GM10248 (cell line): ENCODE measurements at places on chromosomes 4 and X.

DNA sequence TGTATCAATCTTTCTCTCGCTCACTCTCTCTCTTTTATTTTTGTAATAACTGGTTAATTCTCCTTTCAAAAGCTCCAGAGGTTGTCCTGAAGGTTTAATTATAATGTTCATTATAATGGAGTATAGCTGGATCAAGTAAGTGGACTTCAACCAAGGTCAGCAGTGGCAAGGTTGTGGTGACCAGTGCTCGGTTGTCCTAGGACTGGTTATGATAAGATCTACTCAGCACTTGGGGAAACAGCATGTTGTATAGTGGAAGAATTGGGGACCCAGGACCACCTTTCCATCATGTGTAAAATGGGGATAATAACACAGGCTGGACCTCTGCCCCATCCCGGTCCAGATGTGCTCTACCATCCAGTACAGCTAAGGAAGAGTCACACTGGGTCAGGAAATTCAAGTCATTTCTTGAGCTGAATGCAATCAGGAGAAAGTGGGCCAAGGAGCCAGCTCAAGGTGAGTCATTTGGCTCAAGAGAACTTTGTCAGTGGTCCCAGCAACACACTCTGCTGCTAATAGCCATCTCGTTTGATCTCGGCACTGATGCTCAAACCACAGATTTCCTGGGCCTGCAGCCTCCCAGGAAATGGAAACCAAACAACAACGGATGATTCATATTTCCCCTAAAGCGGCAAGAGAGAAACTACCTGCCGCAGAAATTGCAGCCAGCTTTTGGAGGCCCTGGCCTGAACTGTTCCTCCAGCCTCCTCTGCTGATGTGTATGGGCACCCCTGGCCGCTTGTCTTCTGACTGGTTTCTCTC lies 123.6 kb upstream of the RBPJ start:
- peak; percentile 69 for DNase-seq

GRCh38 chrX:94454159-94454558 lies 780.2 kb downstream of the FAM133A start:
- DNase-seq, result no peak

DNA sequence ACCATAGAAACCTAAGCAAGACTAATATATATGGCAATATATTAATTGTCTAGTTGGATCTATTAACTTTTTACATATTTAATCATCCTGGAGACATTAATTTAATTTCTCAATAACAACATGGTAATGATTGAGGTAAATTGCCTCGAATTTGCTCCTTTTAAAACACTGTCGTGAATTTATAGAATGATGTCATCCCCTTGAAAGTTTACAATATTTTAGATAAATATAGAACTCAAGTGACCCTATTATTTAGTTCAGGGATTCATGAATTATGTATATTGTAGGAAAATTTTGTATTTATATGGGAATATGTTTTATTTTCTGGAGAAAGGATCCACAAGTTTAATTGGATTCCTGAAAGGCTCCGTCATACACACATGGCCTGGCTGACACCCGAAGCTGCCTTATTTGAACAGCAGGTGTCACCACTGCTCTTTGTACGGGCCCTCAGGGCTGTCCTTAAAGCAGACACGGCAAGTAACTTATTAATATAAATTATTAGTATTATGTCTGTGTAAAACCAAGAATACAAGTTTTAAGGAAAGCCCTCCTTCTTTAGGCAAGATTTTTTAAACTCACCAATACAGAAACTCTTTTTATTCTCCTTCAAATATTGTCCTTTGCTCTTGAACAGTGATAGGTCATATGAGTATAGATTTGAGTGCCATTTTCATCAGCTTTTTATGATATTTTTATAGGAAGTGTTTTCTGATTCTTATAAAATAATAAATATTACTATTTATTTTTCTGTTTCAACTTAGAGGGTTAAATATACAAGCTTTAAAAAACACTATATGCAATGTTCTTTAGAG lies 1.9 kb upstream of the PLRG1 start:
- peak; percentile 57 for DNase-seq

GRCh38 chr4:188665491-188666457 lies 526.5 kb downstream of the TRIML1 start:
- no peak for DNase-seq

DNA sequence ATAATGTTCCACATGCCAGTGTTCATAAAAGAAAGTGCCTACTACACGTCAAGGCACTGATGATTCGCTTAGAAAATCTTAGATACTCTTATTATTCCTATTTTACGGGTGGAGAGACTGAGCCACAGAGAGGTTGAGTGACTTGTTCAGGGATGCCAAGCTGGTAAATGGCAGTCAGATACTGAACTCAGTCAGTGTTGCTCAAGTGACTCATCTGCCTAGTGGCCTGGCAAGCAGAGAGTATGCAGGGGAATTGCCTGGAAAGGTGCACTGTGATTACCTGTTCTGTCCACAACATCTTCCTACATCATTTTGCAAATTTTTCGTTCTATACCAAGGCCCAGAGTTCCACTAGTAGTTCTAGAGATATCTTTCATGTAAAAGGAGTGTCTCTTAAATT lies 68.4 kb downstream of the RAPGEF2 start:
- DNase-seq, result no peak

DNA sequence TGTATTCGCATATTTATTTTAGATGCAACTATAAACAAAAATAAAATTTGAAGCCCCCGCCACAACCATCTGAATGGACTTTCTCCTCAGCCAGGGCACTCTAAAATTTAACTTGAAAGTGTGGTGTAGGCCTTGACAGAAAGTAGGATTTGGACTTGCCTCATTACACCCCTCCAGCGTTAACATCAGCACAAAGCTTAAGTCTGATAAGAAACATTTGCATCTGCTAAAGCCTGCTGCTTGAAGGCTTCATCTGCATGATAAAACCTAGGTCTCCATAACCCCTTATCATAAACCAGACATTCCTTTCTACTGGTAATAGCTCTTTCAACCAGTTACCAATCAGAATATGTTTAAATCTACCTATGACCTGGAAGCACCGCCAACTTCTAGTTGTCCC lies 1046.5 kb downstream of the FAT4 start:
- no peak for DNase-seq

- no peak for DNase-seq
Observed at GRCh38 chrX:14886252-14886651, 13.0 kb downstream of the MOSPD2 start.

GRCh38 chrX:130741584-130741983 lies 161.4 kb downstream of the ENOX2 start:
- no peak for DNase-seq

DNA sequence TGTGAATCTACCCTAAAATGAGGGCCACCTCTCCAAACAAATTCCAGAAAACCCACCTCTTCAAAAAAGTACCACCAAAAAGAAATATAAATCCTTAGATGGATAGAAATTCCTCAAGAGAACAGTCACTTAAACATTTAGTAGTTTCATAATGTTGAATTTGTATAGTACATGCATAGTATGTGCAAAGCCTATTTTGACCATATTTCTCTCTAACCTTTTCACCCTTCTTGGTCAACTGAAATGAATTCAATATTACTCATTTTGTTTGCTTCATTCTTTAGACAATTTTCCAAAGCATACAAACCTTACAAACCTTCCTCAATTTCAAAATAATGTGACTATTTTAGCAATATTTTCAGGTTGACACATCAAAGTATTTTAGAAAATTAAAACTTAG lies 4.1 kb downstream of the RHOXF1 start:
- no peak for DNase-seq

GRCh38 chrX:140172401-140172800 lies 207.1 kb upstream of the CXorf66 start:
- no peak for DNase-seq

DNA sequence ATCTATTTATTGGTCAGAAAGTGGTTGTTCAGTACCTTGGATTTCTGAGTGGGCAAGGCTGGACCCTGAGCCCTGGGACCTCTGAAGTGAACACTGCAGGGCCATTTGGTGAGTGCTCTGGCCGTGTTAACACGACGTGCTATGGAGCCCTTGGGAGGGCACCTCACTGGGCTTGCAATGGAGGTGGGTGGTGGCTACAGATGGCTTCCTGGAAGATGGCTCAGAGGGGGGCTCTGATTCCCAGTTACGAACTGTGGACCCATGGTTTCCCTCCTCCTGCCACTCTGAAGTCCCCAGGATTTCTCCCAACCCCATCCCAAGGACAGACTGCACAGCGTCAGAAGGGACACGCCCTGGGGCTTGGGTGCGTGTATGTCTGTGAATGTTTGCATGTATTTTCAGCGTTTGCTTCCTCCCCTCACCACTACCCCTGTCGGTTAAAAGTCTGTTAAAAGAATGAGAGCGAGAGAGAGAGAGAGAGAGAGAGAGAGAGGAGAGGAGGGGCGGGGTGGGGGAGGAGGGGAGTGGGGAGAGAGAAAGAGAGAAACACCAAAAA lies 3.7 kb upstream of the RHOH start:
- no peak for DNase-seq

- DNase-seq, result no peak
Observed at GRCh38 chr4:38925492-38926413, 58.1 kb downstream of the FAM114A1 start.

GRCh38 chrX:72317139-72317538 lies 11.4 kb upstream of the CITED1 start:
- DNase-seq, result no peak

GRCh38 chr4:24605216-24605615 lies 20.9 kb upstream of the DHX15 start:
- no peak for DNase-seq

DNA sequence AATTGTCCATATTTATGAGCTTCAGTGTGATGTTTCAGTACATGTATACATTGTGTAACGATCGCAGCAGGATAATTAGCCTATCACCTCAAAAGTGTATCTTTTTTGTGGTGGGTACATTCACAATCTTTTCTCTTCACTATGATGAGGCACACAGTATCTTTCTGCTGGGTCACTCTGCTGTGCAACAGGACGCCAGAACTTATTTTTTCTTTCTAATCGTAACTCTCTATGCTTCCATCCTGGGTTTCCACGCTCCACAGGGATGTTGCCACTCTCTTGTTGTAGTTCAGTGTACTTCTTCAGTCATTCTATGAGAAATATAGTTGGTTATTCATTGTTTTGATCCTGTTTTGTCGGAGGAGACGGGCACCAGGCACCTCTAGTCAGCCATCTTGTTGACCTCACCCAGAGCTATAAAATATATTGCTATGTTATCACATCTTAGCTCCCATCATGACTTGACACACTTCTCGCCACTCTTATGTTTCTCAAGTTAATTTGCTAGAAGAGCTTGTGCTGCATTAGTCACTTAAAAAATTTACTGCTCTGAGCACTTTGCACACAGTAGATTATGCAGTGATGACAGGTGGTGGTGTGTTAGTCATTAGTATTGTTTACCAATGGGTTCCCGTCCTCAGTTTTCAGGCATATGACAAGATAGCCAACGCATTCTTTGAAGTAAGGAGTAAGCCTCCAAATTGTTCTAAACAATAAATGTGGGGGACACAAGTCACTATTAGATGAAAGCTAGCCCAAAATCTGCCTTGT lies 1002.7 kb upstream of the PCDH7 start:
- no peak for DNase-seq

- no peak for DNase-seq
Observed at GRCh38 chr4:6781113-6781512, 1.4 kb upstream of the KIAA0232 start.

- DNase-seq, result no peak
Observed at GRCh38 chr4:74890341-74890740, 42.6 kb upstream of the PARM1 start.

- no peak for DNase-seq
Observed at GRCh38 chr4:8188743-8189550, 10.1 kb upstream of the SH3TC1 start.

DNA sequence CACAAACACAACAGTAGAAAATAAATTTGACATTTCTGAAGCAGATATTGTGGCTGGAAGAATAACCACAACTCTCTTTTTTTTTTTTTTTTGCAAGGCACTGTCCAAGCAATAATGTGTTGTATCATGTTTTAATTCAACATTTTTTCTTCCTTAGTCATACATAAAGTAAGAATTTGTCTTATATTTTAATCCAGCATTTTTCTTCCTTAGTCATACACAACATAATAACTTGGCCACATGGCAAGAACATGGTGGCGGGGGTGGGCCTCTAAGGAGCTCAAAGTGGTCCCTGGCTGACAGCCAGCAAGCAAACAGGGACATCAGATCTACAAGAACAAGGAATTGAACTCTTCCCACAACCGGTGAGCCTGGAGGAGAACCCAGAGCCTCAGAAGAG lies 20.2 kb downstream of the FBXW7 start:
- no peak for DNase-seq
